Glutamatergic neuron (in vitro differentiated cells): ENCODE measurements at places on chromosomes 3 and 15. TPM values are rescaled to one million over a fixed set of nuclear protein-coding genes. Genes with fewer than 3 reads are reported as not detected.
A peak's percentile ranks its signal among the peaks of the same experiment; 100 is the strongest.

Gene WNT7A
- total RNA-seq: not detected

Gene GNB4
- 19.1 TPM for total RNA-seq

Gene TEX55
- not detected for total RNA-seq

Gene CHDH
- total RNA-seq: 0.61 TPM

- peak; percentile 67 for DNase-seq
- no peak overlapping the region for H3K4me3 ChIP-seq
- H3K4me1 ChIP-seq: no peaks in the 10 kb centered on the region
- peaks cover 4% of the 10 kb centered on the region for H3K36me3 ChIP-seq
These were observed 54.7 kb downstream of the FAM81A start for GRCh38 chr15:59492389-59493377.

DNA sequence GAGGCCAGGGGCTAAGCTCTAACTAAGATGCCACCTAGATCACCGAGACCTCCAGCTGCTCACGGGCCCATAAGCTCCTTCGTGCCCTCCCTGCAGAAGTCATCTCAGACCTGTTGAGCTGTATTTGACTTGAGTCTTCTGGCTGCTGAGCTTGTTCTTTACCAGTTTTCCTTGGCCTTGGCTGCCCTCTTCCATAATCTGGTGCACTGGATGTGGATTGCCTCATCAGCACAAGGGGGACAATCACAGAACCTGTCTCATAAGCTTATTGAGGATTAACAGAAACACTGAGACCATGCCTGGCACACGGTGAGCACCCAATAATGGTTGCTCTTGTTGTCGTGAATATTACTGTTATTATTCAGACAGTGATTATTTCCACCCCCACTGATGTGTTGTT, 101.1 kb downstream of the EPHB1 start:
- no peak overlapping the region for H3K4me3 ChIP-seq
- H3K4me1 ChIP-seq: peaks cover 2% of the 10 kb centered on the region
- DNase-seq: no peak
- H3K27me3 ChIP-seq: peaks cover 3% of the 10 kb centered on the region
- H3K36me3 ChIP-seq: peaks cover 8% of the 10 kb centered on the region
- H3K27ac ChIP-seq: no peak overlapping the region

GRCh38 chr3:76585794-76586392, 454.0 kb upstream of the ROBO2 start:
- peaks cover 13% of the 10 kb centered on the region for H3K4me1 ChIP-seq
- no peaks in the 10 kb centered on the region for H3K36me3 ChIP-seq
- no peak for DNase-seq
- no peak overlapping the region for H3K27ac ChIP-seq
- no peaks in the 10 kb centered on the region for H3K27me3 ChIP-seq

DNA sequence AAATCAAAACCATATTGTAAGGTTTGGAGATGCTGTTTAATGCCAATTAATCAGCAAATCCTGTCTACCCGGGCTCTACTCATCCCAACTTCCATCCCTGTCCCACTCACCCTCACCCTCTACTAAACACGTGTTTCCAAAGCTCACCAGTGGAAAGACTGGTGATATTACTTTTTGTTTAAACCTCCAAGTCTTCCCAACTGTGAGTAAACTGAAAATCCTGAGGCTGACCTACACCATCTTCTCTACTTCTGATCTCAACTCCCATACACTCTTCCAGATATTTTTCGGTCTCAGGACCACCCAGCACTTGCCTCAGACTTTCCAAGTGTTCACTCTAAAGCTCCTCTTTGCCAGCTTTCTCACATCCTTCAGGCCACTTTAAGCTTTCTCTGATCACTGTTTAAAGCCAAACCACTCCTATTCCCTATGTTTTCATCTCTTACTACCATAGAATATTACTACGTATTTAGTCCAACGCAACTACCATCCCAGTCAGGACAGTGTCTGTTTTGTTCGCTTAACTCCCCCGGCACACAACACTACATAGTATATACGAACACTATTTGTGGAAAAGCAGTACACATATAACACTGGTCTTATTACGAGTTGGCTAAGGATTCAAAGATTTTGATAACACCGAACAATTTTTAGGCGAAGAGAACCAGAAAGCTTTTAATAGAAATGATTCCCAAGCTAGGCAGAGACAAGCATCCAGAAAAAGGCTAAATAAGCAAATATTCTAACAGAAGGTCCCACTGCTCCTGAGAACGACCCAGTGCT, 684 bp downstream of the RPL4 start:
- peaks cover 2% of the 10 kb centered on the region for H3K27me3 ChIP-seq
- H3K36me3 ChIP-seq: no peaks in the 10 kb centered on the region
- peak overlapping the region; percentile 100 for H3K4me3 ChIP-seq
- DNase-seq: no peak

DNA sequence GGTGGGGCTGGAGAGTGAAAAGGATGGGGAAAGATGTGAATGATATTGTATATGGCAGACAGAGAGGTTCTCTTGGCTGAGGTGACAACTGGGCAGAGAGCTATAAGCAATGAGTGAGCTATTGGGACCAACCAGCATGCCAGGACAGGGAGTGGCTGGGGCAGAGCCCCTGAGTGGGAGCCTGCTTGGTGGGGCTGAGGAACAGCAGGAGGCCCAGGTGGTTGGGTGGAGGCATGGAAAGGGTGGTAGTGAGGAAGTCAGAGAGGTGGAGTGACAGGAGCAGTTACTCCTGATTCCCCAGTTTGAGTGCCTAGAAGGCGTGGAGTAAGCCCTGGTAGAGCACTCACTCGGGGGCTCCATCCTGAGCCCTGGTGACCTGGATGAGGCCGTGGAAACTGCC, 15.5 kb upstream of the TNFAIP8L3 start:
- H3K27me3 ChIP-seq: no peaks in the 10 kb centered on the region
- H3K4me3 ChIP-seq: no peak overlapping the region
- no peak for DNase-seq
- peaks cover 2% of the 10 kb centered on the region for H3K4me1 ChIP-seq

DNA sequence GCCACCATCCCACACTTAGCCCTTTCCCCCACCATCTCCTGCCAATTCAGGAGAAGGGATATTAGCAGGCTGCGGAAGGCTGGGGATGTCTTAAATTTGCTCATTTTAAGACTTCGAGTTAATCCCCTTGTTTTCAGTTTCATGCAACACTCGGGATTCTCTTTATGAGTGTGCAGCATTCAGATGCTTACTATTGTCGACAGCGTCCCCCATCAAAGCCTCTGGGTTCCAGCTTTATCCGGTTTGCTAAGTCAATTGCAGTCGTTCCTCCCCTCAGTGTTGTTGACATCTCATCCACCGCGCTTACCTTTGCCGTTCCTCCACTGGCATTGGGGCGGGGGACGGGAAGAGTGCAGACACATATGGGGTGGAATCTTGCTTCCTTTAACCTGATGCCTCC, 220.2 kb downstream of the VPS13C start:
- no peak overlapping the region for H3K4me3 ChIP-seq
- peaks cover 6% of the 10 kb centered on the region for H3K4me1 ChIP-seq
- H3K27ac ChIP-seq: no peak overlapping the region

DNA sequence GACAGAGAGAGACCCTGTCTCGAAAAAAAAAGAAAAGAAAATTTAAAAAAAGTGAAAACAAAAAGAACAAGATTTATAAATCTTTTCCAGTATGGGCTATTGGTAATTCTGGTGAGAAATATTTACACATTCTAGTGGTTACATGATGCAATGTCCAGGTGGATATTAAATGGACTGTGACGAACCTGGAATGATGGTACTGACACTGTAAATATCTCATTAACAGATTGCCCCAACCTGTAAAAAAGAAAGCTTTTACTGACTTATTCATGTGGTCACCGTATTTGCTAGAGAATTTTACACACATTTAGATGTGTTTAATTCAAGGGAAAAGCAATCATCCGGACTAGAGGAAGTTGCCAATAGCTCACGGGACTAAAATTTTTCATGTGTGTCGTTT, 162.1 kb upstream of the LRIG1 start:
- no peak for DNase-seq
- no peaks in the 10 kb centered on the region for H3K4me1 ChIP-seq
- H3K27ac ChIP-seq: no peak overlapping the region
- H3K27me3 ChIP-seq: peaks cover 4% of the 10 kb centered on the region
- H3K36me3 ChIP-seq: no peaks in the 10 kb centered on the region

GRCh38 chr3:129599073-129599472, 7.4 kb downstream of the PLXND1 start:
- DNase-seq: no peak
- peaks cover 6% of the 10 kb centered on the region for H3K27me3 ChIP-seq
- H3K4me3 ChIP-seq: no peak overlapping the region
- H3K4me1 ChIP-seq: peaks cover 29% of the 10 kb centered on the region

- no peaks in the 10 kb centered on the region for H3K4me1 ChIP-seq
- H3K27ac ChIP-seq: no peak overlapping the region
- no peak for DNase-seq
- H3K27me3 ChIP-seq: peaks cover 2% of the 10 kb centered on the region
These were observed 219.9 kb upstream of the PROK2 start for GRCh38 chr3:72004749-72005292.

DNA sequence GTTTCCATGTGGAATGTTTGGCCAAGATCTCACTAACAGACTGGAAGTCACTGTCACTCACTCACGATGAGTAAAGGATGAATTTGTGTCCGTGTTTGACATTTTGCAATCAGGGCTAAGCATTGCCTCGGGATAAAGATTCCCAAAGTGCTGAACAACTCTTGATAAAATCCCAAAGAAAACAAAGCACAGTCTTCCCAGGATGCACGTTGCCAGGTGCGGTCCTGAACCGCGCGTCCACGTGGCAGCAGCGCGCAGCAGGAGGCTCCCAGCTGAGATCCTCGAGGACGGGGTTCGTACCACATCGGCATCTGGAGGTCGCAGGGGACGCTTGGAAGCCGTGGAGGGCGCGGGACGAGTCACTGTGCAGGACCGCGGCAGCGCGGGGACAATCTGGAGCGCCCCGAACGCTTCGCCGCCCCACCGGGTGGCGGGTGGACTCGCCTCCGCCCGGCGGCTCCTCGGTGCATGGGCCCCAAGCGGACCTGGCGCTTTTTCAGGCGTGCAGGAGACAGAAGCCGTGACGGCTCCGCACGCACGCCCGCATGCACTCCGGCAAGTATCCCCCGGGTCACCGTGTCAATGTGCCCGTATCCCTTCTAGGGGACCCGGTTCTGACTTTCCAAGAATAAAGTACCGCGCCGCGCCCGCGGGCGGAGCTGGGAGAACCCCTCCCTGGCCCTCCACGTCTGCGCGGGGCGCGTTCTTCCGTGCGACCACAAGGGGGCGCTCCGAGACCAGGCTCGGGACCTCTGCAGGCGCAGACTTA, 17.7 kb downstream of the CPN2 start:
- peaks cover 10% of the 10 kb centered on the region for H3K27me3 ChIP-seq
- peak overlapping the region; percentile 83 for H3K4me3 ChIP-seq
- peaks cover 18% of the 10 kb centered on the region for H3K4me1 ChIP-seq
- DNase-seq: peak; percentile 95
